NCI-H82 (cell line): ENCODE measurements at places on chromosomes 16 and 17.

- DNase-seq: no peak
Observed at GRCh38 chr17:42514279-42514678, 21.8 kb upstream of the NAGLU start.

- no peak for DNase-seq
Observed at GRCh38 chr16:89357055-89357816, 133.1 kb downstream of the ANKRD11 start.

- DNase-seq: no peak
Observed at GRCh38 chr17:38738007-38738662, 8.0 kb downstream of the CISD3 start.

- no peak for DNase-seq
Observed at GRCh38 chr16:89994389-89994720, 24.9 kb downstream of the DBNDD1 start.

DNA sequence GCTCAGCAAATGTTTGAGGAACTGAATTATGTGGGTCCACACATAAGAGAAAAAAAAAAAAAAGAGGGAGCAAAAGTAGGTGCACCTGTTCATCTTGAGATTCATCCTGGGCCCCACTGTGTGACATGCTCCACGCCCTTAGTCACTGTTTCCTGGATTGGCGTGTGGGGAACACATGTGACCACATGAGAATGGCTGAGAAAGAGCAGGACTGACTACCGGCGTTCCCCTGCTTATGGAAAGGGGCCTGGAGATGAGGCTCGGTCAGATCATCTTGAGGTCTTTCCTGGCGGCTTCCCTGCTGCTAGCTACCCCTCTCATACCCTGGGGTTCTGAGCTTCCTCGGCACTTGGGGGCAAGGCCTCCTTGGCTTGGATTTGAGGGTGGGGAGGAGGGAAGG is 3.9 kb downstream of the DEXI start:
- DNase-seq: no peak
